ENCODE measurements at places on chromosomes 2 and 18. TPM values are rescaled to one million over a fixed set of nuclear protein-coding genes. Genes with fewer than 3 reads are reported as not detected.

DNA sequence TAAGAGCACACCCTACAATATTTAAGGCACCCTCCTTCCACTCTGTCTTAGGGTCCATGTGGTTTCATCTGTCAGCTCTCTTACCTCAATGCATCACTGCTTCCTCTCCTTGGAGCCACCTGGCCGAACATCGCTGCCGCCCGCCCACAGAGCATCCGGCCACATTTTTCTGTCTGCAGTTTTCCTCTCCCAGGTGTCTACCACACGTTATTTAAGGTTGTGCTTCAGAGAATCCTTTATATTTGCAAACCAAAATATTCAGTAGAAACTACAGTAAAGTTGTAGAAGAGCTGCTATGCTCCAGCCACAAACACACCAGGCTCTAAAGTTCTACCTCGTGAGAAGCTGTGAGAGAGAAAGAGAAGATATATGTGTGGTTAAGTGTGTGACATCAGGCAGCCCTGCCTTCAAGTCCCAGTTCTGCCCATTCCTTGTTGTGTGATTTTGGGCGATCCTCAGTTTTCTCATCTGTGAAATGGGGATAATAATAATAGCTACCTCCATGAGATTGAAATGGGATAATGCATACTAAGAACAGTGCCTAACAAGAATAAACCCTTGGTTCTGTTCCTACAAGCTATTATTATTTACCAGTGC is 4.9 kb upstream of the STK17B start:
- DNase-seq, result peak; percentile 87

- no peak for DNase-seq
Observed at GRCh38 chr2:191301971-191302370, 56.8 kb downstream of the MYO1B start.

- no peak for DNase-seq
Observed at GRCh38 chr2:70688427-70688826, 79.6 kb downstream of the ADD2 start.

GRCh38 chr2:72431737-72432136 is 284.1 kb upstream of the CYP26B1 start:
- DNase-seq, result no peak

- no peak for DNase-seq
Observed at GRCh38 chr2:100929147-100929546, 72.9 kb upstream of the RPL31 start.

DNA sequence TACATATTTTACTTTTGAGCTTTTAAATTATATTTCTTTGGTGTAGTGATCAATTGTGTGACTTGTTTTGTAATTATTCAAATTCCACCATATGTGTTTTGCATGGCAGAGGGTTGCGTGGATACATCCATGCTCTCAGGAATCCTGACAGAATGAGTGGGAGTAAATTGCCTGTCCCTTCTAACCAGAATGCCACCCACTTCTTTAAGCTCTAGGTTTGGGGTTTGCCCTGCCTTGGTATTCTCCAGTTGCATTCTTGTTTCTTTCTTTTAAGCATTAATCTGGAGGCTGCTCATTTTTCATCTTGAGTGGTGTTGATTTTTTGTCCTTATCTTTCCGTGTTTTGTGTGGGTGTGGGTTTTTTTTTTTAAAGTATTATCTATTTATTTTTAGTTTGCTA is 360.0 kb downstream of the PTPRM start:
- DNase-seq, result no peak

- no peak for DNase-seq
Observed at GRCh38 chr2:209907746-209908145, 94.7 kb upstream of the RPE start.

DNA sequence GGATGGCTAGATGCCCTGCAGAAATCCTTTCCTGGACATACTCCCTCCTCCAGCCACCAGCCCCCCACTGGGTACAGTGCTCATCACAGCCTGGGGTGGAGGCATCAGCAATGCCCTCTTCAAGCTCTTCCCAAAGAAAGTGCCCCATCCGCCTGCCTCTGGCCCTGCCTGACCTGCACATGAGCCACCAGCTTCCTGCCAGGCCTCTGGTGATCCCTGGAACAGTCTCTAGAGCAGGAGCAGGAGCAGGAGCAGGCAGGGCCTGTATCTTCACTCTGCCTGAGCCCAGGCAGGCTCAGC is 54.1 kb upstream of the CAB39 start:
- DNase-seq, result no peak

GRCh38 chr2:188596054-188596453 is 304.4 kb downstream of the GULP1 start:
- DNase-seq, result no peak

DNA sequence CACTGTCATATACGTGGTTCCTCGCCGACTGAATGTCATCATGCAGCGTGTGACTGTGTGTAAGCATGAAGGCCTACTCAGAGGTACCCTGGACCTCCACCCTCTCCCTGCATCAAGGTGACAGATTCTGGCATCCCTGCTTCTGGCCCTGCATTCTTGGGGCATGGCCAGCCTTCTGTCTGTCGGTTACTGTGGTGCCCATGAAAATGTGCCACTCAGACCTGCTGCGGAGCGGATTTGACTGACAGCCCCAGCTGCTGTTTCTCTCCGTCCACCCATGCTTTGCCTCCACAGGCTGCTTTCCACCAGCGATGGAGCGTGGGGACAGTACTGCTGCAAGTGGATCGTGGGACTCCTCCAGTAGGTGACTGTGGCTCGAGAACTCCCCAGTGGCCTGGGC is 9.6 kb downstream of the TMEM177 start:
- no peak for DNase-seq

DNA sequence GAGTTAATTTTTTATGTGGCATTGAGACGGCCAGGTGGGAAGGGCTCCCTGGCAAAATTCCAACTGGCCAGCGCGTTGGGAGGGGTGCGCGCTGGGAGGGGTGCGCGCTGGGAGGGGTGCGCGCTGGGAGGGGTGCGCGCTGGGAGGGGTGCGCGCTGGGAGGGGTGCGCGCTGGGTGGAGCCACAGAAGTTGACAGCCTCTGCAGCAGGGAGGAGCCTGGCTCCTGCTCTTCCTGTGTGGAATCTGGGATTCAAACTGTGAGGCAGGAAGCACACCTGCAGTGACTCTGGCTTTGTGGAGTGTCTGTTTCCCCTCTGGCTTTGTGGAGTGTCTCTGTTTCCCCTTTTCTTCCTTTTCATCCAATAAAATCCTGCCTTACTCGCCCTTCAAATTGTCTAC is 147.9 kb upstream of the CBLN2 start:
- no peak for DNase-seq

GRCh38 chr2:230929381-230930148 is 4.5 kb upstream of the GPR55 start:
- DNase-seq, result no peak

DNA sequence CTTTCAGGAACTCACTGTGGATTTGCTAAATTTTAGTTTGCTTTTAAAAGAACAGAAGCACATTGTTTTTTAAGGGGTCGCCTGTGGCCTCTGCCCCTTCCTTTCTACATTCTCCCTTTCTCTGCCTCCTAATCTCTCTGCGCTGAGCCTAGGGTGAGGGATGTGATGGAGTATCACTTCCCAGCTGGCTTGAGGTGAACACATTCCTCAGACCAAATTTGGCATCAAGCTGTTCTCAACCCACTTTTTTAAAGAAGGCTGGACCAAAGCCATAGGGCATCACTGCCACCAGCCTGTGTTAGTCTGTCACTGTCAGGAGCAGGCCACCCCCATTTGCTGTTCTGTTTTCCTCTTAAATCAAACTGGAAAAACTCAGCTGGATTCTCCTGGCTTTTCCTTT is 27.4 kb downstream of the EIF4E2 start:
- DNase-seq, result no peak

DNA sequence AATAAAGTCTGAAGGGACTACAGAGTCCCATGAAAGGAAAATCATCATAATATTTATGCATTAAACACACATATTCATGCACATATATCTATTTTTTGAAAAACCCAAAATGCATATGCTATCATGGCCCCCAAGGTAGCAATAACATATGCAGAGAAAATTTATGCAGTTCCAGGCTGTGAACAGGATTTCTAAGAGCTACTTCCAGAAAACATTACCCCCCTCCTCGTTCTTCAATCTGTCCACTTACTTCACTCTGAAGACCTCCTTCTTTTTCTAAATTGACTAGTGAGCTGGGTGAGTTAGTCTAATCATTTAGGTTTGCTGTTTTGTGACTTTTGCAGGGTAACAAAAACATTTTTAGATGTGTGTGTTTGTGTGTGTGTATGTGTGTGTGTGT is 376.4 kb upstream of the ZEB2 start:
- no peak for DNase-seq

Gene TMEM178A
- 0.23 TPM for total RNA-seq

Gene UXS1
- 100 TPM for total RNA-seq

Gene SCN2A
- not detected for total RNA-seq

Gene SERPINB10
- not detected for total RNA-seq

Gene ZNF396
- total RNA-seq, result 1.9 TPM

Gene SOX11
- total RNA-seq, result not detected

Gene KLHL14
- total RNA-seq, result not detected

Gene NCKAP5
- total RNA-seq, result not detected

Gene BOLL
- total RNA-seq, result not detected

Gene ALKAL2
- total RNA-seq, result not detected

Gene TUBA4B
- not detected for total RNA-seq

Gene M1AP
- total RNA-seq, result not detected

Gene LBX2
- total RNA-seq, result 1.3 TPM

Measured in activated naive CD8-positive, alpha-beta T cell treated with anti-CD3 and anti-CD28 coated beads, Interleukin-2, amount 10 ng/mL, durations not matched to agents 7 days and 5 days (primary cell).